ENCODE measurements at places on chromosomes 6 and 20.
A peak's percentile ranks its signal among the peaks of the same experiment; 100 is the strongest.

DNA sequence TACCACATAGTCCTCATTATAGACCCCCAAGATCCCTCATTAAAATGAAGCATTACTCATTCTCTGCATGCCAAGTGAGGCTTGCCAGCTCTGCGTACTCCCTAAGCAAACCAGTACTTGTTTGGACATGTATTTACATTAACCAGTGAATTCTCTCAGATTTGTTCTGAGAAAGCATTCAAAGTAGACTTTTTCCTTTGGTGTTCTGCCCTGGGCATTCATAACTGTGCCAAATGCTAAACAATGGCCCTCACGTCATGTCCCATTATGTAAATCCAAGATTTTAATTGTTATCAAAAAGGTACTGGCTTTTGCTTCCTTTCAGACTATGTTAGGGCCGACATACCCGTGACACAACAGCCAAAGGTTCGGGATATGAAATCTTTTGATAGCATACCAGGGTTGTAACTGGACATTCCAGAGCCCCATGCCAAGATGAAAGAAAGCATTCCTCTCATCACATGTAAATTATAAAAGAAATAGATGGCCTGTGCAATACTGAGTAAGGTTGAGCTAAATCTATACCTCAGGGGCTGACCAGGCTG, 164.2 kb downstream of the ADAT2 start:
- no peak for DNase-seq

DNA sequence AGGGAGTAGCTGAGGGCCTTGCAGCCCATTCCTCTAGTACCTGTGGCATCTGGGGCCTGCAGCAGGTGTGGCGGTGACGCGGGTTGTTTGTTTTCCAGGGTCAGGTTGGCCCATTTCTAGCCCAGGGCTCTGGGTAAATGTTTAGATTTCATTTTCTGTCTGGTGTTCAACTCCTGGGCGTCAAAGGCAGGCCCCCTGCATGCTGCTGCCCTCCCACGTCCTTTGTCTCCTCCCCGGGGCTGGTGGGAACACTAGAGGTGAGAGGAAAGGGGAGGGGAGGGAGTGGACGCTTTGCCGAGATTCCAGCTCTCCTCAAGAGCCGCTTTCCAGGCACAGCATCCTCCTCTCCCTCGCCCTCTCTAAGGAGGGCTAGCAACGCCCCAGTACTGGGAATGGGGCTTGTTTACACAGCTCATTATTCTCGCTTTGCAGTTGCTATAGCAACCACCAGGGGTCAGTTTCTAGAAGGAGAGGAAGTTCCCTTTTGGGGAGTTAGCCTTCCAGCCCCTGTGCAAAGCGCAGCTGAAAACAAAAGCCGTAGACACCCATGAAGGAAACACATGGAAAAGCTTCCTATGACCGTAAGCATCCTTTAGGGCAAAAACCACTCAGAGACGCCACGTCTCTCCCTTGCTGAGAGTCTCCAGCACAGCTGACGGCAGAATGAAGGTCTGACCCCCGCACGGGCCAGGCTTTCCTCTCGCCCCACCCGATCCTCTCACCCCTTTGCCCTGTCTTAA, 170.6 kb downstream of the LY86 start:
- peak; percentile 83 for DNase-seq

- DNase-seq, result no peak
These were observed 107.0 kb upstream of the DST start for GRCh38 chr6:56749632-56750151.

DNA sequence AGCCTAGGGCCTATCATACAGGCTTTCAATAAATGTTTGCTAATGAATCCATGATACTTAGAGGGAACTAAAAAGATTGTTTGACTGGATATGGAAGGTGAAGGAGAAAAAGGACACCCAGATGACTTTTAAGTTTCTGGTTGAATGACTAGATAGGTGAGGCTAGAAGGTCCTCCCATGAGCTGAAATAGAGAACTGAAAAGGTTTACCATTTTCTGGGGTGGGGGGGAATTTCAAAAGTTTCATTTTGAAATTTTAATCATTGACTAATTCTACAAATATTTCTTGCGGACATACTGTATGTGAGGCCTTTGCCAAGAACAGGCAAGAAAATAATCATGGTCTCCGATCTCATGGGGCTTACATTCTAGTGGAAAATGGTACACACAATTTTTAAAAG, 17.9 kb upstream of the ZBTB2 start:
- no peak for DNase-seq

DNA sequence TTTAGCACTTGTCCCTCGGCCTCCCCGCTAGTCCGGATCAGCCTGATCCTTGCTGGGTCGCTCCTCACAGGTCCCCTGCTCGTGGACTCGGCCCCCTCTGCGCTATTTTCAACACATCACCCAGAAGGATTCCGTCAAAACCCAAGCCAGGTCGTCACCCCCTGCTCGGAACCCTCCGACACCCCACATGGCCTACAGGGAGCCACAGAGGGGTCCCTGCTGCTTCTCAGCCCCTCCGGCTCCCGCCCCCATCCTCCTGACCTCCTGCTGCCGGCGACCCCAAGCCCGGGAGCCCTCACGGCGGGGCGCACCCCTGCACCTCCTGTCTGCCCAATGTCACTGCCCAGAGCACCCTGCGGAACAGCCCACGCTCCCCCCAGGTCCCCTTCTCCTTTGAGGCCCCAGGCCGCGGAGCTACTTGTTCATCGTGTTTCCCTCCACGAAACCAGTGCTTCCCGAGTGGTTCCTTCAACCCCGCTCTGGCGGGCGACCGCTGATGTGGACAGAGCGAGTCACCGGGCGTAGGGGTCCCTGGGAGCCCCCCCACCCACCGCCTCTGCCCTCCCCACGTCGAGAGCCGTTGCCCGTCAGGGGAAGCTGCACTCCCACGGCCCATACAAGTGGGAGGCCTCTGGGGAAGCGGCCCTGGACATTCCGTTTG, 638 bp upstream of the MYL9 start:
- no peak for DNase-seq

- no peak for DNase-seq
These were observed 14.1 kb downstream of the OSBPL2 start for GRCh38 chr20:62252342-62252966.

GRCh38 chr20:41365777-41366545, 657 bp downstream of the EMILIN3 start:
- DNase-seq, result no peak

All from muscle of arm (tissue), 14 donors.